ENCODE measurements at places on chromosomes 1 and 21.

GRCh38 chr1:184825571-184825970, 70.9 kb upstream of the EDEM3 start:
- DNase-seq = no peak

- peak; percentile 95 for DNase-seq
These were observed 5.8 kb upstream of the CHI3L2 start for GRCh38 chr1:111221633-111222291.

GRCh38 chr1:31575369-31576140, 760 bp upstream of the TINAGL1 start:
- no peak for DNase-seq

- no peak for DNase-seq
These were observed 13.5 kb downstream of the TIE1 start for GRCh38 chr1:43314233-43314632.

- no peak for DNase-seq
These were observed 18.6 kb downstream of the PIK3CD start for GRCh38 chr1:9670085-9670484.
